Astrocyte (in vitro differentiated cells and primary cell): ENCODE measurements at places on chromosomes 12 and 14.

- no peak within 1 kb of the TSS for H3K27ac ChIP-seq
- peaks cover 10% of the 10 kb centered on the region for H3K4me1 ChIP-seq
- DNase-seq = peak; percentile 49
- no peaks in the 10 kb centered on the region for H3K36me3 ChIP-seq
Measured at GRCh38 chr12:99984271-99985128, at the start of gene ANKS1B. Gene ANKS1B (minus strand): TSS chr12:99984936. CDS start chr12:99984237, 699 bp downstream.

- no peak overlapping the region for H3K4me3 ChIP-seq
- peaks cover 15% of the 10 kb centered on the region for H3K4me1 ChIP-seq
- H3K27me3 ChIP-seq = no peaks in the 10 kb centered on the region
- no peaks in the 10 kb centered on the region for H3K36me3 ChIP-seq
- peak; percentile 66 for DNase-seq
- H3K27ac ChIP-seq = no peak overlapping the region
Measured at GRCh38 chr14:38339696-38340095, 83.8 kb upstream of the CLEC14A start.

DNA sequence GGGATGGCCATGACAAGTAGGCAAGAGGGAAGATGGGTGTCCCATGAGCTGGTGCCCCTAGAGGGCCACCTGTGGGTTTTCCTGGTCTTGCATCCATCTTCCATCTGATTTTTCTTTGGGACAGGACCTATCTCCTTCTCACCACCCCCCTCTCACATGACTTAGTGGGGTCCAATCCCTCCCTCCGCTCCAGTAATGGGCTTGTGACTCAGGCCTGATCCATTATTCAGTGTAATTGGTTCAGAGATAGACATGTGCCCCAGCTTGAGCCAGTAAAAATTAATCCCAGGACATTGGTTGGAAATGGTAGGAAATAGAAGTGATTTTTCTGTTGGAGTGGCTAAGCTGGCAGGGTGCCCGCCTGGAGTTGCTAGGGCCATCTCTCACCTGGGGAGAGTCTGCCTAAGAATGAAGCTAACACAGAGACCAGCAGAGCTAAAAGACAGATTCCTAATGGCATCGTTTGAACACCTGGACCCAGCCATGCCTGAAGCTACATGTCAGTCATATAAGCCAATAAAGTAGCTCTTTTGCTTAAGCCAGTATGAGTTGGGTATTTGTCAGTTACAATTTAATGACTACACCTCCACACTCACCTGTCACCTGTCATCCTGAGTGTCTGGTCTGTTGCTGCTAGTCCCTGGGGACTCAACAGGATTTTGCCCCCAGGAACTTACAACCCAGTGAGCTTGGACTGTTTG lies 14.7 kb downstream of the RASAL1 start:
- no peaks in the 10 kb centered on the region for H3K36me3 ChIP-seq
- no peak overlapping the region for H3K4me3 ChIP-seq
- H3K27ac ChIP-seq = no peak overlapping the region
- H3K4me1 ChIP-seq = no peaks in the 10 kb centered on the region
- H3K27me3 ChIP-seq = no peaks in the 10 kb centered on the region

DNA sequence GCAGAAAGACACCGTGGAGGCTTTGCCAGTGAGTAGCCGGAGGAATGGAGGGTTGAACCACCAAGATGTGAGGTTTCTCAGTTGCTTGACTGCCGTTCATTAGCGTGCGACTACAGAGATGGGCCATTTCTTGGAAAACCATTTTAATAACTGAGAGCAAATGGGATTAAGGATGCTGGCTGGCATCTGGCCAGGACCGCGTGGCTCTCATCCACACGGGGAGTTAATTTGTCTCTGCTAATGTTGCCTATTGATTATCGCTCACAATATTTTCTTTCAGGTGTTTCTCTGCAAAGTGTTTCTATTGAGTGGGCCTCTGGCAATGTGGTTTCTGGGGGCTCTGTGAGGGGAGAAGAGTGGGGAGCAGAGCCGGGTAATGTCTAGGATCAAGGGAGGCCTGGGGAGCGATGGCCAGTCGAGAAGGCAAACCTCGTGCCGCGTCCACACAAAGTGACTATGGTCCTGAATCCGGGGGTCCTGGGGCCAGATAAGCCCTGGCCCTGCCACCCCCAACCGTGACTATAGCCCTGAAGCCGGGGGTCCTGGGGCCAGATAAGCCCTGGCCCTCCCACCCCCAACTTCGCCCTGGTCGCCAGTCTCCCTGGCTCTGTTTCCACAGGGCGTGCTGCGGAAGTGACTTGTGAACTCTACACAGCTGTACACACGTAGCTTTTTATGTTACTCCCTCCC lies 110.6 kb downstream of the PRMT8 start:
- no peak overlapping the region for H3K27ac ChIP-seq
- no peak overlapping the region for H3K4me3 ChIP-seq
- peaks cover 13% of the 10 kb centered on the region for H3K27me3 ChIP-seq

- no peak for DNase-seq
- H3K27me3 ChIP-seq = no peaks in the 10 kb centered on the region
- H3K4me1 ChIP-seq = no peaks in the 10 kb centered on the region
- no peak overlapping the region for H3K27ac ChIP-seq
- no peaks in the 10 kb centered on the region for H3K36me3 ChIP-seq
Measured at GRCh38 chr14:49882826-49883694, 9.8 kb upstream of the ARF6 start.

DNA sequence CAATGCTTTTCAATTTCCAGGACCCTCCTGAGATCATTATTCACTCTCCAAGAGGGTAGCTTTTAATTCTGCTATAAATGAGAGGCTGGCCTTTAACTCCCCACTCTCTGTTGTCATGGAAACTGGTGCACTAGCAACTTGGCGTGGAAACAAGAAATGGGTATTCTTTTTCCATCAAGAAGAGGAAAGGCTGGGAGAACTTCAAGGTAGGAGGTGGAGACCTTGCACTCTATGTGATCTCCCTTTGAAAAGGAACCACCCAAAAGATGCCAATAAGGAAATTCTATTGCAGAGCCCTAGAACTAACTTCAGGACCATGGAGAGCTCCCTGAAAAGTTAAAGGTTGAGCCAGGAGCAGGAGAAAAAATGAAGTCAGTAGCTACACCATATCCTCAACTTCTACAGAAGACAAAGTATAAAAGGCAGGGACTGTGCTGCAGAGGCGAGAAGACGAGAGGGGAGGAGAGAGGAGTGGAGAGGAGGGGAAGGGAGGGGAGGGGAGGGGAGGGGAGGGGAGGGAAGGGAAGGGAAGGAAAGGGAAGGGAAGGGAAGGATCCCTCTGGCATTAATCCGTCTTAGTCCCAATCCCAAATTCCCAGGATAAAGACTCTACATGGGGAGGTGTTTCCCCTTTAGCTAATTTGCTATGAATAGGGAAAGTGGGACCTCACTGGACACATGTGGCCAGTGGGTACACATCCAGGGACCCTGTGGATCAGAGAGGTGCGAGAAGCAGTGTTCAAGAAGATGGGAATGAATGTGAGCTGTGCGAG lies 46.7 kb upstream of the FICD start:
- no peaks in the 10 kb centered on the region for H3K27me3 ChIP-seq
- H3K4me3 ChIP-seq = no peak overlapping the region
- no peak overlapping the region for H3K27ac ChIP-seq
- peak; percentile 10 for DNase-seq

DNA sequence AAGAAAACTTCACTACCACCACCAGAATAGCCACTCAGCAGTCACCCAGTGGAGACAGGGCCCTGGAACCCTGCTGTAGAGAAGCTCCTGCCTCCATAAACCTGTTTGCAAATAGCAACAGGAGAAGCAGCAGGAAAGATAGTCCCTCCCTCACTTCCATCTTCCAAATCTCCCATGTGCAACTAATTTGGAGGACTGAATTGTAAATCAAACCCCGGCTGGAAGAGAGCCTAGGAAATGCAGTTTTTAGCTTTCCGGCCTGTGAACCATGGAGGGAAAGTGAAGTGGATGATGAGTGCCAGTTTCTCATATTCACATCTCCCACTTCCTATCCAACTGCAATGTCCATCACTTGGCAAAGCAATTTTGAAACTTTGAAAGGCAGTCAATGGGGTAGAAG lies 167.2 kb upstream of the FRMD6 start:
- H3K4me3 ChIP-seq = no peak overlapping the region
- no peaks in the 10 kb centered on the region for H3K27me3 ChIP-seq
- H3K36me3 ChIP-seq = no peaks in the 10 kb centered on the region
- H3K27ac ChIP-seq = no peak overlapping the region

DNA sequence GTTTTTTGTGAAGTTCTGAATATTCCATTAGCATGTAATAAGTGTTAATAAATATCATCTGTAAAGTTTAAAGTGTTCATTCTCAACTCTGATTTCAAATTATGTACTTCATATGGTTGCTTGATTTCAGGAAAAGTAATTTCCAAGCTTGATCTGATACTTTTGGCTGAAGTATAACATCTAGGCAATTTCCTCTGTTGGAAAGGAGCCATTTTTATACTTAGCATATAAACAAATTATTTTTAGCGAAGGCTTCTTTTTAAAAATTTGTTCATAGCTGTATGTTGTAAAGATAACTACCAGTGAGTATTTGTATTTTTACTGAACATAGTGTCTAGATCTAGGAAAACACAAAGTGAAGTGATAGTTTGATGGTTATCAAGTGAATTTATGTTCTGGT lies 153.4 kb upstream of the TMTC2 start:
- no peaks in the 10 kb centered on the region for H3K27me3 ChIP-seq
- H3K4me3 ChIP-seq = no peak overlapping the region
- H3K36me3 ChIP-seq = no peaks in the 10 kb centered on the region
- H3K27ac ChIP-seq = no peak overlapping the region
- no peak for DNase-seq

DNA sequence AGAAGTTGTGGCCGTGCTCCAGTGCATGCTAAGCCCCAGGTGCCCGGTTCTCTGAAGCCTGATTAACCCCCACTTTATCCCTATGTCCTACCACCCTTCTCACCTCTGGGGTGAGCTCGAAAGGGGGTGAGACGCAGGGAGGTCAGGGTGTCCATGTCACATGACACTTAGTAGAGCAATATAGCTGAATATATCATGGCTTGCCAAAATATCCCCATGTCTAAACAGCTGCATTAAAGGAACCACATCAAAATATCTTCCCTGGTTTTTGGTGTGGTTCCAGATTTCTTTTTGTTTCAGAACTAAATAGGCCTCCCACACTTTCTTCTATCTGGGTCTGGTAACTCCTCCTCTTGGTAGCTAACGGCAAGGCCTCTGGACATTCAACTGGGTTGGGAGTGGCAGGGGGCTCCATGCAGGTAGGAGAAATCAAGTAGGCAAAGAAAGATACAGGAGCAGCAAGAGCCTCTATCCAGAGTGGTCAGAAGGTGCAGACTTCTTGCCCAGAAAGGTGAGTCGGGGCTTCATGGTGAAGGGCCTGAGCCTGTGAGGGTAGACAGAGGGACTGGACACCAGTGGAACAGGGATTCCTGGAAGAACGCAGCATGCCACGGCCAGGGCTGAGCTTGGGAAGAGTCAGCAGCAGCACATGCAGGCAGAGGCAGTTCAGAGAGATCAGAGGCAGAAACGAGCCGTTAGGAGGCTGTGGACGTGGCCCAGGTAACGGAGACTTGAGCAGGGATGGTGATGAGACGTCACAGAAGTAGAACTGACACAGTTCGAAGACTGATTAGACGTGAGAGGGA lies 202.8 kb upstream of the DIO3 start:
- no peaks in the 10 kb centered on the region for H3K27me3 ChIP-seq
- H3K4me3 ChIP-seq = no peak overlapping the region
- H3K4me1 ChIP-seq = no peaks in the 10 kb centered on the region
- no peak for DNase-seq
- no peak overlapping the region for H3K27ac ChIP-seq

GRCh38 chr14:56590535-56590960 lies 10.9 kb downstream of the TMEM260 start:
- H3K4me3 ChIP-seq = no peak overlapping the region
- no peaks in the 10 kb centered on the region for H3K4me1 ChIP-seq
- DNase-seq = peak; percentile 12
- peaks cover 8% of the 10 kb centered on the region for H3K36me3 ChIP-seq
- H3K27ac ChIP-seq = no peak overlapping the region

DNA sequence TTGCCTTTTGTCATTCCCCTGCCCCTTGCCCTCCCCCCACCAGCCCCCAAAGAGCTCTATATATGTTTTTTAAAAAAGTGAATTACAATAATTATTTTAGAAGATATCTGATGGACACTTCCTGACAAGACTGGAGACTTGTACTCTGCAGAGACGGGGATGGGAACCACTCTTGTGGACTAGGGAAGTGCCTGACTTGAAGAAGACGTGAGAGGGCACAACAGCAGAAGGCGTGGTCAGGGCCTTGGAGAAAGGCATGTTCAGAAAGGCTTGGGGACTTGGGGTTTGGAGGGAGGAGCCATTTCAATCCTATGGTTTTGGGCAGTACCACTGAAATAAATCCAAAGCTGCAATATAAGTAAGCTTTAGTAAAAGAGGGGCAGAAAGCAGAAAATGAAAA lies 154.7 kb downstream of the APAF1 start:
- H3K36me3 ChIP-seq = no peaks in the 10 kb centered on the region
- H3K4me1 ChIP-seq = no peaks in the 10 kb centered on the region
- H3K27me3 ChIP-seq = no peaks in the 10 kb centered on the region
- no peak overlapping the region for H3K4me3 ChIP-seq

- peaks cover 14% of the 10 kb centered on the region for H3K4me1 ChIP-seq
- H3K36me3 ChIP-seq = no peaks in the 10 kb centered on the region
- H3K4me3 ChIP-seq = no peak overlapping the region
- H3K27ac ChIP-seq = no peak overlapping the region
- no peak for DNase-seq
Measured at GRCh38 chr12:15932971-15933370, 21.8 kb downstream of the DERA start.

- no peaks in the 10 kb centered on the region for H3K27me3 ChIP-seq
- peaks cover 16% of the 10 kb centered on the region for H3K4me1 ChIP-seq
- H3K27ac ChIP-seq = no peak overlapping the region
- H3K4me3 ChIP-seq = no peak overlapping the region
Measured at GRCh38 chr12:52027085-52027843, 20.5 kb downstream of the TAMALIN start.

- peaks cover 50% of the 10 kb centered on the region for H3K4me1 ChIP-seq
- H3K27me3 ChIP-seq = no peaks in the 10 kb centered on the region
- no peak overlapping the region for H3K27ac ChIP-seq
- H3K4me3 ChIP-seq = no peak overlapping the region
Measured at GRCh38 chr12:96223411-96224218, 29.4 kb downstream of the ELK3 start.

DNA sequence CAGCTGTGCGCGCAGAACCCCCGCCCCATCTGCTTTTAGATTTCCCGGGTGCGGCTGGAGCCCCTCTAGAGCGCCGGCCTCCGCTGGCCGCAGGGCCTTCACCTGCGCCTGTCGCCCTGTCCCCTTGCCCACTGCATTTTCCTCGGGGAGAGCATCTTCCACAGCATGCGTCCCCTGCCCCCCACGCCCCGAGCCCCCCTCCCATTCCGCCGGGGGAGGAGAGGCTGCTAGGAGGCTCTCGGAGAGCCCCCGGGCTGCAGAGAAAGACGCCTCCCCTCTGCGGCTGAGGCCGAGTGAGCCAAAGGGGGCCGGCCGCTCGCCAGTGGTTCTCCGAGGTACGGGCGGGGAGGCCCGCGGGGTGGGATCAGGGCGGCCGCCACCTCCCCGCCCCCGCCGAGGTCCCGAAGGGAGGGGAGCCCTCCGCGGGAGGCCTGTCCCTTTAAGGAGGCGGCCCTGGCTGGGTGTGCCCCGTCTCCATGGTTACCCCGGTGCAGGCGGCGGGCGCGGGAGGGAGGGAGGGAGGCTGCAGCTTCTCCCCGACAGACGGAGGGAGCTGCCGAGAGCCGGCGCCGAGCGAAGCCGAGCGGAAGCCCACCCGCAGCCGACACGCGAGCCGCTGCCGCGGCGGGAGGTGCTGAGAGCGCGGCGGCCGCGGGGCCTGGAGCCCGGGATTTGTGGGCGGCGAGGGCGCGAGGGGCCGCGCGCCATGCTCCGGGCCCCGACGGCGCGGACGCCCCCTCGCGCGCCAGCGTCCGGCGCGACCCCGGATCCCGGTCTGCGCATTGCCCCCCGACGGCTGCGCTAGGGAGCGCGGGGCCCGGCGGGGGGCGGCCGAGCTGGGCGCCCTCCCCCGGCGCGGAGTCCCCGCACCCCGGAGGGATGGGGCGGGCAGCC lies at the start of gene KCNH3:
KCNH3 (plus strand) TSS at position 521 of the 894 bp plus-strand sequence. CDS start 387 bp downstream, outside the sequence.
- peak; percentile 30 for DNase-seq
- H3K4me1 ChIP-seq = peaks cover 13% of the 10 kb centered on the region
- H3K27me3 ChIP-seq = peaks cover 39% of the 10 kb centered on the region
- H3K4me3 ChIP-seq = peak within 1 kb of the TSS; percentile 6
- no peaks in the 10 kb centered on the region for H3K36me3 ChIP-seq
